ENCODE measurements at places on chromosomes 5 and 9.
A peak's percentile ranks its signal among the peaks of the same experiment; 100 is the strongest.

GRCh38 chr5:75640826-75641225, 29.6 kb downstream of the ANKDD1B start:
- H3K4me3 ChIP-seq = no peak overlapping the region
- H3K4me1 ChIP-seq = no peaks in the 10 kb centered on the region
- no peak overlapping the region for H3K27ac ChIP-seq
- no peaks in the 10 kb centered on the region for H3K36me3 ChIP-seq

GRCh38 chr9:126114409-126114760, 212.2 kb upstream of the MVB12B start:
- no peaks in the 10 kb centered on the region for H3K36me3 ChIP-seq
- H3K27me3 ChIP-seq = peaks cover 2% of the 10 kb centered on the region
- no peaks in the 10 kb centered on the region for H3K4me1 ChIP-seq
- H3K27ac ChIP-seq = no peak overlapping the region

- peaks cover 19% of the 10 kb centered on the region for H3K4me1 ChIP-seq
Measured at GRCh38 chr5:71456362-71456743, 902 bp downstream of the BDP1 start.

DNA sequence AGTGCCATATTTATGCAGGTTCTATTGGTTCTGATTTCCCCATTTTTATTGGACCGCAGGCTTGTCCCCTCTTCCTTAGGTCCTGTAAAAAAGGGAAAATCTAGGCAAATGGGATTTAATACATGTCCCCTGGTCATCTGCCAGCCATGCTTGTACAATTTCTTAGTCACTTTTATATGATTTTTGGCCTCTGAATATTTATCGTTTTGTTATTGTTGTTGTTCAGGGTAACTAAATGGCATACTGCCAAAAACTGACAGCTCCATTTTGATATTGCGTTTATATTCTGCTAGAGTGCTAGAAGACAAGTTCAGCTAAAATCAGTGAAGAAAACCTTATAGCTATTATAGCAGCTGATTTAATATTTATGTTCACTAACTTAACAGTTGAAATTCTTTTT, 770.2 kb upstream of the FAM174A start:
- no peaks in the 10 kb centered on the region for H3K36me3 ChIP-seq
- H3K27ac ChIP-seq = no peak overlapping the region
- H3K4me3 ChIP-seq = no peak overlapping the region
- H3K27me3 ChIP-seq = no peaks in the 10 kb centered on the region
- no peak for DNase-seq

GRCh38 chr9:121354141-121354540, 15.9 kb downstream of the STOM start:
- peaks cover 25% of the 10 kb centered on the region for H3K4me1 ChIP-seq
- peak overlapping the region; percentile 47 for H3K4me3 ChIP-seq
- no peak for DNase-seq
- peaks cover 16% of the 10 kb centered on the region for H3K36me3 ChIP-seq
- H3K27ac ChIP-seq = peak overlapping the region; percentile 56

DNA sequence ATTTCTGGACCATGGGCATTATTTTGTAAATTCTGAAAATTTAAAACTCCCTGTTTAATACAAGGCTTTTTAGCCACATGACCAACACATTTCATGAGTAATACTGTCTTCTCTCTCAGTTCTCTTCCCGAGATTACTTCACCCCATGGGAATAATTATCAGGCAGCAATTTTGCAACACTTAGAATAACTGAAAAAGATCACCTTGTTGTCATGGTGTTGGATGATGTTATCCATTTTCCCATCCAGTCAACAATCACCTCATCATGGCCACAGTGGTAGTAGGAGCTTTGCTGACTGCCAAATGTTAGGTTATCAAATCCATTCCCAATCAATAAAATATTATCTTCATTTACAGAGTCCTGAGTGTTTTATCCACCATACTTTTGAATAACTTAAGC, 354.9 kb upstream of the ISL1 start:
- H3K4me3 ChIP-seq = no peak overlapping the region
- DNase-seq = no peak
- no peaks in the 10 kb centered on the region for H3K36me3 ChIP-seq
- no peaks in the 10 kb centered on the region for H3K27me3 ChIP-seq
- H3K4me1 ChIP-seq = no peaks in the 10 kb centered on the region
- no peak overlapping the region for H3K27ac ChIP-seq

DNA sequence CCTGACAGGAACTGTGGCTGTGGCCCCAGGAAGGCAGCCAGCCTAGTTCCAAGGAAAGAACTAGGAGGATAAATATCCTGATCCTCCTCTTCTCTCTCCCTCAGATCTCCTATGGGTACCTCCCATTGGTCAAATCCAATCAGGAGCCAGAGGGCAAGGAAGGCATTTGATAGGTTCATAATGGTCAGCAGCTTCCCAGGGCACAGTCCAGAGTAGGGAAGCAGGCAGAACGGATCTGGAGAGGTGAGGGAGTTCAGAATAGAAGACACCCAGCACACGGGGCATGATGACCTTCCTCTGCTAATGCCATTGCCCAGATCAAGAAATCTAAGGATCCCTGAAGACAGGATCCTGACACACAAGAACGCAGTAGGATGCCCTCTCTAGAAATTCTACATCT, 8.6 kb downstream of the ABLIM3 start:
- no peaks in the 10 kb centered on the region for H3K36me3 ChIP-seq
- no peak for DNase-seq
- H3K4me1 ChIP-seq = no peaks in the 10 kb centered on the region
- H3K4me3 ChIP-seq = no peak overlapping the region
- H3K27me3 ChIP-seq = no peaks in the 10 kb centered on the region
- no peak overlapping the region for H3K27ac ChIP-seq

GRCh38 chr5:32092938-32093812, 80.9 kb downstream of the GOLPH3 start:
- H3K36me3 ChIP-seq = no peaks in the 10 kb centered on the region
- H3K4me3 ChIP-seq = no peak overlapping the region
- H3K27ac ChIP-seq = no peak overlapping the region
- no peaks in the 10 kb centered on the region for H3K27me3 ChIP-seq

DNA sequence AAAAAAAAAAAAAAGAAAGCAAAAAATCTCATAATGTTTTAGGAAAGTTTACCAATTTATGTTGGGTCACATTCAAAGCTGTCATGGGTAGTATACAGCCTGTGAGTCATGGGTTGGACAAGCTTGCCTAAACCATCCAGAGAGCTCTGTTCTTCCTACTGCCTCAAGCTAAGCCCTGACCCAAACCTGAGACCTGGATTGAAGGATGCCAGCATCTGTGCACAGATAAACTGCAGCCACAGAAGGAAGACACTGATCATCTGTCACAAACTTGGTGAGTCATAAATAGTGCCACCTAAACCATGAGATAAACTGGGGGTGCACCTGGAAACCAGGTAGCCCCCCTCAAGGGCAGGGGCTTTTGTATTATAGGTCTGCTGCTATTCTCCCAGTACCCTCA, 31.0 kb downstream of the CSF2 start:
- peak overlapping the region; percentile 58 for H3K4me3 ChIP-seq
- H3K36me3 ChIP-seq = peaks cover 26% of the 10 kb centered on the region
- no peak for DNase-seq
- H3K27me3 ChIP-seq = no peaks in the 10 kb centered on the region
- H3K27ac ChIP-seq = peak overlapping the region; percentile 91

- no peaks in the 10 kb centered on the region for H3K27me3 ChIP-seq
- no peaks in the 10 kb centered on the region for H3K4me1 ChIP-seq
- no peak overlapping the region for H3K27ac ChIP-seq
- no peak overlapping the region for H3K4me3 ChIP-seq
Measured at GRCh38 chr5:87912419-87912818, 356.2 kb downstream of the TMEM161B start.

DNA sequence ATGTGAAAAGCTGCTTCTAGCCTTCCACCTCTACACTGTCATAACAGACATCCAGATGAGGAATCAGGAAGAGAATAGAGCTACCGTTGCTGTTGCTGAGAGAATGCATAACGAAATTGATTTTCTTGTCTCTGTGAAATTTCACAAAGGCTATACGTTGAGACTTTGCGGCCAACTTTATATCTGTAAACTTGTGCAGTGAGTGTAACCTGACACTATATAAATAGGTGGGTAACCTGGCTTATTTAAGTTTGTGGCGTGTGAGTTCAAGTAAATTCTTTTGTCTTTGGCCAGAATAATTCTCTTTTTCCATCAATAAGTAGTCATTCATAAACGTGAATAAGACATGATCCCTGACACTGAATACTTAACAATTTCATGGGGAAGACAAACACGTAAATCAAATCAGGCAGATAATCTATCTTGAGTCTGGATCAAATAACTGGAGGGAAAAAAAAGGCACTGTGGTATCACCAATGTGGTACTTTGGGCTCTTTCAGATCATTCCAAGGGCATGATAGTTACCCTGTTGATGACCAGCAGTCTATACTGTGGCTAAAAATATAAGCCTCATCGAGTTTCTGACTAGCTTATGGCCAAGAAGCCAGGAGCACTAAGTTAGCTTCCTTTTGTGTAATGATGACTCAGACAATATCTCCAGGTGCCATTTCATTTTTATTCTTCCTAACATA, 98.2 kb upstream of the RASA1 start:
- no peaks in the 10 kb centered on the region for H3K36me3 ChIP-seq
- no peaks in the 10 kb centered on the region for H3K4me1 ChIP-seq
- peaks cover 7% of the 10 kb centered on the region for H3K27me3 ChIP-seq
- no peak overlapping the region for H3K27ac ChIP-seq

- H3K27me3 ChIP-seq = no peaks in the 10 kb centered on the region
- H3K4me1 ChIP-seq = peaks cover 19% of the 10 kb centered on the region
- no peak overlapping the region for H3K27ac ChIP-seq
- DNase-seq = peak; percentile 64
Measured at GRCh38 chr9:35728041-35728971, 3.7 kb downstream of the TLN1 start.

- no peak overlapping the region for H3K4me3 ChIP-seq
- H3K27me3 ChIP-seq = no peaks in the 10 kb centered on the region
- no peaks in the 10 kb centered on the region for H3K36me3 ChIP-seq
- DNase-seq = no peak
- no peaks in the 10 kb centered on the region for H3K4me1 ChIP-seq
- H3K27ac ChIP-seq = no peak overlapping the region
Measured at GRCh38 chr5:125232779-125233230, 486.4 kb upstream of the ZNF608 start.

All from T-helper 2 cell treated with Interferon-gamma antibody and Interleukin-4, amounts not matched to agents 5 μg/mL and 100 μg/mL, for 36 hours (primary cell).